ENCODE measurements at places on chromosomes 5 and 9.

- DNase-seq: no peak
Measured at GRCh38 chr5:159155960-159156359, 53.4 kb downstream of the RNF145 start.

DNA sequence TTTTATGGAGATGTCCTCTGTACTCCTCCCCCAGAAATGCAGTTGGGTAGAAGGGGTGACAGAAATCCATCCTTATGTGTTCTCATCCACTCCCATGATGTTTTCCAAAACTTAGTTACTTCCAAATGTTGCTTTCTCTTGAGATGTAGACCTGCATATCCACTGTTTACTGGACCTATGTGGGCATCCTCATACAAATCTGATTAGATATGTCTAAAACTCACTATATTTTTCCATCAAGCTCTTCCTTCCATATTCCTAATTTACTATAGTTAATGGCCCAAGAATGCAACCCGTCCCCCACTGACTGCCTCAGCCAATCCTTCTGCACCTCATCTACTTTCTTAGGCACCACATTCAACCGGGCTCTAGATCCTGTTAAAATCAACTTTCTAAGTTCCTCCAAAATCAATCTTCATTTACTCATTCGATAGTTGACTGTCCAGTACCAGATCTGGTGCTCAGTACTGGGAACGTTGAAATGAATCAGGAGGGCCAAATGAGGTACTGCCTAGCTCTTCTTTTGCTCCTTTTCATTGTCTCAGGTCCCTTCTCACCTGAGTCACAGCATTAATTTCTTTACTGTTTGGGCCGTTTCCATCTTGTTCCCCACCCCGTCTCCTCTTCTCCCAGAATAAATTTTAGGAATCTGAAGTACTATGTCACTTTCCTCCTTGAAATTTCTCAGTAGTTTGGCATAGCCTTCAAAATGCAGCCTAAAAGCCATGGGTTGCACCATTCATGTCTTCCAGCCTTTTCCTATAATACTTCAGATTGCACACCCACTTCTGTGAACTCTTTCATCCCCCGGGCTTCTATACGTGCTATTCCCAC, 7.9 kb downstream of the PLK2 start:
- no peak for DNase-seq

- no peak for DNase-seq
Measured at GRCh38 chr9:126857261-126857960, 3.0 kb upstream of the ZBTB34 start.

- no peak for DNase-seq
Measured at GRCh38 chr9:82606492-82607382, 456.2 kb downstream of the RASEF start.

DNA sequence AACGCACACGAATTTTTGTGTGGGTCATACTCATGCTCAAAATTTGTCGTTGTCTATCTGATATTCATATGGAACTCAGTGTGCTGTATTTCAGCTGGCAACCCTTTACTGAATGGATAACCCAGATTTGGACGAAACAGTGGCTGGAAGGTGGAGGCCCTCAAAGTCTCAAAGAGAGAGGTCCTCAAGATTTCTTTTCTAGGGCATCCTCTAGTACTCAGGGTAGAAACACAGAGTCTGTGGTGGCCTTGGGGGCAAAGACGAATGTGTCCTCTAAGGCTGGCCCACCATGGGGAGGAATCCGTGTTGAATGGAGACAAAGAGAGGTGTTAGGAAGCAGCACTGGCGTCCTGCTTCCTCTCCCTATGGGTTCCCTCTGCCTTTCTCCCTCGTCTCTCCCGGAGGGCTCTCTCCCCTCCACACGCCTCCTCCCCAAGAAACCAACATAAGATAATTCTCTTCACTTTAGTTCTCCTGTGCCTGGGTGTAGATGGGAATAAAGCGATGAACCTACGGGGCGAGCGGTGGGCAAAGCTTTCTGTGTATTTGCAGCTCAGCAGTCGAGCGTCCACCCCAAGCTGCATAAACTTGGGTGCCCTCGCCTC, 333.7 kb downstream of the CWC27 start:
- DNase-seq: no peak

DNA sequence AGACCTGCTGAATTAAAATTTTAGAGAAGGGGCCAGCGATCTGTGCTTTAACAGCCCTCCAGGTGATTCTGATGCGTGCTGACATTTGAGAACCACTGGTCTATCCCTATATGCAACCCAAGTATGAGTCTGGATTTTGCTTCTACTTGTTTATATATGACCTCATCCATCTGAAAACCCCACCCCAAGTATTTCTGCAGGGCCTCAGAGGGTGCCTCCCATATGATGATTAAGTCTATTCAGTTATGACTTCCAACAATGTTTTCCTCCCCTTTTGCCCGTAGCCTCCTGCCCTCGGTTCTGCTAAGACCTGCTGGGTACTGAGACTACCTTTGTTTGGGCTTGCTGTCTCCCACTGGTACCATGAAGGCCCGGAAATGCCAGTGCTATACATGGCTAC, 376.0 kb upstream of the SMARCA2 start:
- DNase-seq: no peak

DNA sequence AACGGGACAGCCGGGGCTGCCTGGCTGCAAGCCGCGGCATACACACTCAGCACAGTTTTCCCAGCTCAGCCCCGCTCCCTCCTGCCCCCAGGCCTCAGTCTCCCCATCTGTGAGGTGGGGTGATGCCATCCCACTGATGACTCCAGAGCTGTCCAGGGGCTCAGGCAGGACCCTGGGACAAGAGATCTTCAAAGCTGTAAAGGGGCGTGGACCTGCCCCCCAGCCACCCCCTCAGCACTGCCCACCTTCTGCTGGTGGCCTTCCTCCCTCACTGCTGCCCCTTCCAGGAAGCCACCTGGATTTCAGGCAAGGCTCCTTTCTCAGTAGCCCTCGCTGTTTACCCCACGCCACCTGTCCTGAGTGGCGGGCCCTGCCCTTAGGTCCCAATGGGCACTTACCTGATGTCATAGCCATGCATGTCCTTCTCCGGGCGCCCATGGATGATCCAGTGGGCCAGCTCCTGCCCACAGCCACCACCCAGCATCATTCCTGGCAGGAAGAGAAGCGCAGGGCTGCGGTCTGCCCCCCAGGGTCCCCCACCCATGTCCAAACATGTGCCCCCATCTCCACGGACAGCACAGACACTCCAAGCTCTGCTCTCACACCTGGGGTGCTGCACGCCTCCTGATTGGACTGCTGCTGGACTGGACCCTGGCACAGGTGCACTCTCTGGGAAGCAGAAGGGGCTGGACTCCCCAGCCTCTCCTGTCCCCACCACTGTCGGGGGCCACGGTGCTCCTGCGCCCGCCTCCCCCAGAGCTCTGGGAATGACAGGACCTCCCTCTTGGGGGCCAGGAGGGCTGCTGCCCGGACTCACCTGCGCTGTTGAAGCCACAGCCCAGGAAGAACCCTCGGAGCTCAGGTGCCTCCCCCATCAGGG, 25.7 kb downstream of the SARDH start:
- no peak for DNase-seq

DNA sequence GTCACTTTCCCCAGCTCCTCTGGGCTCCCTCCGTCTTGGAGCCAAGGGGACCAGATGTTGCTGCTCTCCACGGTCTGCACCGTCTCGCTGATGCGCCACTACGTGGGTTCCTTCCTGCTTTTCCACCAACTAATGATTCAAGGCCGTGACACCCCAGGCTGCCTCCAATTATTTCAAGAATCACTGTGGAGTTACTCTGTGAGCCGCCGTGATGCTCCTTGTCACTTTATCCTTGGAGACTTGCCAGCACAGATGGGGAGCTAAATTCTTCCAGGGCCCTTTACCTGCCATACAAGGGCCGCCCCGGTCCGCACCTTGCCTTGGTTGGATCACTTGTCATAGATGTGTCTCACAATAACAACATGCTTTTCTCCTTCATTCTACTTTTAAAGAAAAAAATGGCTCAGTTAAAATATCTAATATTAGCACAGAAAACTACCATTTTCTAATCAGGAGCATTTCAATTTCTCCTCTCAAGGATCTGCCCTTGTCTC, 202.0 kb downstream of the FSTL4 start:
- DNase-seq: no peak

GRCh38 chr9:7067169-7067568, 309.4 kb downstream of the KDM4C start:
- DNase-seq: no peak

DNA sequence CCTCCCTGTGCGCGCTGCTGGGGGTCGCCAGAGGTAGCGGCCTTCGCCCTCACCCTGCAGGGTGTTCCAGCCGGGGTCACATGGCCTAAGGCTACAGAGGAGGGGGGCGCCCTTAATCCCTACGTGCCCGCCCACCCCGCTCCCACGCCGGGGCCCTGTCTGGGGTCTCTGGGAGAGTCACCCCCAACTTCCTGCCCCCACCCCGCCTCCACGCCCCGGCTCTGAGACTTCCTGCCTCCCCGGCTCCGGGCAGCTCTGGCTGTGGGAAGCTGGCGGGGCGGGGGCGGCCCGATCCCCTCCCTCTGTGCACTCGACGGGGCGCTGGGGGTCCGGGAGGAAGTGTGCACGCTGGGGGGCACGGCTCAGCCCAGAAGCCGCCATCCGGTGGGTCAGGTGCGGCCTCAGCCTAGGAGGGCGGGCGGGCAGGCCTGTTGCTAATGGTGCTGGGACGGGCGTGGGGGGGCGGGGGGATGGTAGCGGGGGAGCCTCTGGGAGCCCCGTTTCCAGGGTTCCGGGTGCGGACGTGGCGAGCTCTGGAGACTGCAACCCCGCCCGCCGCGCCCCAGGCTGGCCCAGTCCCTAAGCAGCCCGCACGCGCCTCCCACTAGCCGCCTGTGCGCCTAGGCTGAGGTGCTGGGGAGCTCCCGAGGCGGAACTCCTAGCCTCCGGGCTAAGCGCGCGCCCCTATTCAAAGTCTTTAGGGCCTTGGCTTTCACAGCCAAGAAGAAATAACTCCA, 61.6 kb downstream of the CXXC5 start:
- DNase-seq: no peak
